Thoracic aorta (tissue), 2 donors: ENCODE measurements at places on chromosomes 7 and 10. TPM values are rescaled to one million over a fixed set of nuclear protein-coding genes. Genes with fewer than 3 reads are reported as not detected.

The AEBP1 gene
- total RNA-seq: 1,415 TPM

DNA sequence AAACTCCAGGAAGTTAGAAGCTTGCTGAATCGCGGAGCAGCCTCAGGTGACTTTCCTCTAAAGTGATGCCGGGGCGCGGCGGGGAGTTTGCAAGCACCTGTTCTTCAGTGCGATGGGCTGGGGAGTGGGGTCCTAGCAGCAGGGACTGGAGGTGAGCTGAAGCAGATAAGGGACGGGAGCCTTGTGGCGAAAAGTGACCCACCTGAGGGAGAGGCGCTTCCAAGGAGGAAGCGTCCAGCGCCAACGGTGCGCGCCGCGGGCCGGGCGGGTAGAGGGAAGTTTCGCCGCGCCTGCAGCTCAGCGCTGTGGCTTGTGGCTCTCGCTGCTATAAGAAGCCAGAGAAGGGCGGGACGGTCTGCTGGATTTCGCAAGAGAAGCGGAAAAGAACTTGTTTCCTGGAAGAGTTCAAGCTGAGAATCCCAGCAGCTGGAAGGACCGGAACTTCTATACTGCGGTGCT, at the start of gene STEAP4:
STEAP4 (minus strand) TSS at position 305 of the 459 bp plus-strand sequence. CDS start 22,625 bp downstream, outside the sequence.
- no peaks in the 10 kb centered on the region for H3K27me3 ChIP-seq
- no peaks in the 10 kb centered on the region for H3K36me3 ChIP-seq
- no peak within 1 kb of the TSS for H3K27ac ChIP-seq
- H3K4me1 ChIP-seq: peaks cover 16% of the 10 kb centered on the region

The GARIN1A gene
- total RNA-seq: 2.3 TPM

DNA sequence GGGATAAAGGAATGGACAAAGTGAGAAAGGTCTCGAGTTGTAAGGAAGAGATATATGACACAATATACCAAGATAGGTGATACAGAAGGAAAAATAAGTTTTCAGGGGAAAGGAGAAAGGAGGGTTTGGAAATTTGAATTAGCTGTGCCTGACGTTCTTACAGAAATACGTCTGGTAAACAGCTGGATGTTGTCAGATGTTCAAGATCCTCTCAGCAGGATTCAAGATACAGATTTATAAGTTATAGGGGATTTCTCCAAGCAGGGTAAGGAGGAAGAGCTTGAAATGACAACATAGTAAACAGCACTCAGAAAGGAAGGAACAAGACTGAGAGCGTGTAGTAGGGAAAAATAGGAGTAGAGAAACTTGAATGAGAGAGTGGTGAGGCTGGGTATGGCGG, 1184.1 kb downstream of the TYW1 start:
- H3K4me3 ChIP-seq: no peak overlapping the region
- no peaks in the 10 kb centered on the region for H3K4me1 ChIP-seq
- H3K27ac ChIP-seq: no peak overlapping the region

DNA sequence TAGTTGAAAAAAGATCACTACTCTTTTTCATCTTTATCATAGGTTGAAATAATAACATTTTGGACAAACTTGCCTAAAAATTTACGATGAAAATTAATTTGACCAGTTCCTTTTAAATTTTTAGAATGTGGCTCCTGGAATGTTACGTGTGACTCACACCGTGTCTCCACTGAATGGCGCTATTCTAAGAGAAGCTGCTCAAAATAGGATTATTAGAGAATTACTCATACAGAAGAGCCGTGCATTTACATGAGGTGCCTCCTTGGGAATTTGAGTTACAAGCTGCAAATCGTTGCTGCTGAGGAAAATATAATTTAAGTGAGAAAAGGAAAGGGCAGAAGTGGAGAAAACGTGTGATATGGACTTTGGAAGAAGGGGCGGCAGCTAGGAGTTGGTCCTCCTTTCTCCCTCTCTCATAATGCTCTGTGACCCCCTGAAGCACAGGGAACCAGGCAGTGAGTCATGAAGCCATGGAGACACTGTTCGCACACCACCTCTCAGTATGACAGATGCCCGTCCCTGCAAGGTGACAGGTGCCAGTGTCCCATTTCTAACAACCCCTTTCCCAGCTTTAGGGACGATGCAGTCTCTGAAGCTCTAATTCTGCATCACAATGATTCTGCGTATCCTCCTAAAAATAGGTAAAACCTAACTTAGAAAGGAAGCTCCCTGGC, 323.2 kb upstream of the COBL start:
- no peak overlapping the region for H3K27ac ChIP-seq
- no peak overlapping the region for H3K4me3 ChIP-seq
- H3K36me3 ChIP-seq: no peaks in the 10 kb centered on the region
- no peaks in the 10 kb centered on the region for H3K4me1 ChIP-seq
- DNase-seq: no peak

GRCh38 chr10:5079306-5079830, 14.8 kb upstream of the AKR1C3 start:
- H3K4me1 ChIP-seq: peaks cover 8% of the 10 kb centered on the region
- no peak for DNase-seq
- no peak overlapping the region for H3K27ac ChIP-seq
- no peak overlapping the region for H3K4me3 ChIP-seq
- H3K27me3 ChIP-seq: no peaks in the 10 kb centered on the region

The UBE3C gene
- 55.0 TPM for total RNA-seq

DNA sequence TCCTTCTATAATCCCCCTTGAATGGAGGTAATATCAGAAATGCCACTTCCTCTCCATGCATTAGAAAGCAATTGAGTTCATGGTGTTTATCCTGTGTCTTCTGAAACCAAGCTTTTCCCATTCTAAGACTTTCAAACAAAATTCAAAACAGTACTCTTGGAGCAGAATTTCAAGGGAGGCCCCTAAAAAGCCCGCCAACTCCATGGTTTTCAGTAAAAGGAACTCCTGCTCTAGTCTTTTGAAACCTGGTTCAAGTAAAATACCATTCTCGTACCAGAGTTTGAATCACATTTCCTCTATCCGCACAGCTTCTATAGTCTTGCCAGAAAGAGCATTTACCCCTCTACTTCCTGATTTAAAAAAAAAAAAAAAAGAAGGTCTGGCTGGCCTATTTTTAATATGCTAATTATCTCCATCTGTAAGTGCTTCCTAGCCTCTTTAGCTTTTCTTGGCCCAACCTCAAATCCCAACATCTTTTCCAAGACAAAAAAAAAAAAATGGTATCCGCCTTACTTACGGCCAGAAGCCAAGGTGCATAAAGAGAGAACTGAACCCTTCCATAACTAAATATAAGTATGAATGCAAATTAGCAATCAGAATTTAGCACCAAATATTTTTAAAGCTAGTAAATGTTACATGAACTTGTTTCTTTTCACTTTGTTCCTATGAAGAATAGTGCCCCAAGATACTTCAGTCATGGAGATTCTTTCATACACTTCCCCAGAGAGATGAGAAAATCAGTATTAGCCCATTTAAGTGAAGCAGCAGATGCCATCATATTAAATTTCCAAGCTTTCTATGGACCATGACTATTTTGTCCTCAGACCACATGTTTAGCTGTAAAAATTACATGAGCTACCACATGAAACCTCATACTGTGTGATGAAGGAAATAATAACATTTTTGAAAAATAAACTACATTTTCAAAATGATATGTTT, 199.9 kb upstream of the FAM3C start:
- H3K4me3 ChIP-seq: no peak overlapping the region
- H3K4me1 ChIP-seq: no peaks in the 10 kb centered on the region
- no peaks in the 10 kb centered on the region for H3K27me3 ChIP-seq
- H3K27ac ChIP-seq: no peak overlapping the region

The ACSM6 gene
- not detected for total RNA-seq

The CALHM3 gene
- total RNA-seq: not detected

DNA sequence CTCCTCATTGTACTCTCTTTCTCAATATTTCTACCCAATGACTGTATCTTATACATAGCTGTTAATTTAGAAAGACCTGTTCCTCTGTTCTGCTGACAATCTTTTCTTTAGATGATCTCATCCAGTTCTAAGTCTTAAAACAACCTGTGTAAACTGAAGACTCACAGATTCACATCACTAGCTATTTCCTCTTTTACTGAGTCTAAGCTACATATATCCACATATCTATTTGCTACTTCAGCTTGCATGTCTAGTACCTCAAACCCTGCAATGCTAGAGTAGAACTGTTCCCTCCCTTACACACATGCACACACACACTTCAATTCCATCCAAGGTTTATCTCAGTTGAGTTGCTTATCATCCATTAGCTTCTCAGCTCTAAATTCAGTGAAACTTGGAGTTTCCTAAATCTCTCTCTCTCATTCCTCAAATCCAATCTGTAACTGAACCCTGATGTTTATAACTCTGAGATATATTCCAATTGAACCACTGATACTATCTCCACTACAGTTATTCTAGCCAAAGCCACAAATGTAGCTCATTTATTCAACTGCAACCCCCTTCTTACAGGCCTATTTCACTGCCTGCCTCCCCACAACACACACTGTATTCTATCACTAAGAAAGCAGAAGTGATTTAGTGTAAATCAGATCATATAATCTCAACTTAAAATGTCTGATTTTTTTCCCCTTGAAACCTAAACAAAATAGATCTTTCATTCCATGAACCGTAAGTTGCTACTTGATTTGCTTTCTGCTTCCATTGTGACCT, 1036.8 kb upstream of the POT1 start:
- no peak overlapping the region for H3K27ac ChIP-seq
- H3K36me3 ChIP-seq: no peaks in the 10 kb centered on the region
- no peak for DNase-seq
- H3K27me3 ChIP-seq: no peaks in the 10 kb centered on the region

- peak overlapping the region; percentile 71 for H3K4me3 ChIP-seq
- peak overlapping the region; percentile 95 for H3K27ac ChIP-seq
- no peaks in the 10 kb centered on the region for H3K27me3 ChIP-seq
- DNase-seq: no peak
- H3K4me1 ChIP-seq: peaks cover 47% of the 10 kb centered on the region
These were observed 1.1 kb downstream of the ITGA8 start for GRCh38 chr10:15718694-15719048.

DNA sequence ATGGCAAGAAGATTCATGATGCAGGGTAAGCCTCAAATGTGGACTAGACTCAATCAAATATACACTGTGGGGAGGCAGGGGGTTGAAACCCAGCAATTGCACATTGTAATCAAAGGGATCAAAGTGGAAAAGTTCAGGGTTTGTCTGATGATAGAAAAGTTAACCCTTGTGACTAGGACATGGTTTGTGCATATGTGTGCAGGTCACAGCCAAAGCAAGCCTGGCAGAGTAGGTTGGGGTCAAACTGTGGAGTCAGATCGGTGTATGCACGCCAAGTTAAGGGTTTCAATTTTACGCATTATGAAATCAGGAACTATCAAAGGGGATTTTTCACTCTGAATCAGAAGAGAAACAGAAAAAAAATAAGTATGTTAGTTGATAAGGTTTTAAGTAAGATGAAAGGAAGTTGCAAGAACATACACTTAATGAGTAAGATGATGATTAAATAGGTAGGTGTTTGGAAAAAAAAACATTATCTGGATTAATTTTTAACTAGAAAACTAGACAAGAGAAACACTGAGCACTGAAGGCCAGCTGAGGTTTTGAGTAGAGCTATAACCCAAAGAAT, 188.3 kb downstream of the DGKB start:
- no peaks in the 10 kb centered on the region for H3K4me1 ChIP-seq
- H3K27ac ChIP-seq: no peak overlapping the region
- H3K4me3 ChIP-seq: no peak overlapping the region
- no peak for DNase-seq
- no peaks in the 10 kb centered on the region for H3K36me3 ChIP-seq
- no peaks in the 10 kb centered on the region for H3K27me3 ChIP-seq

DNA sequence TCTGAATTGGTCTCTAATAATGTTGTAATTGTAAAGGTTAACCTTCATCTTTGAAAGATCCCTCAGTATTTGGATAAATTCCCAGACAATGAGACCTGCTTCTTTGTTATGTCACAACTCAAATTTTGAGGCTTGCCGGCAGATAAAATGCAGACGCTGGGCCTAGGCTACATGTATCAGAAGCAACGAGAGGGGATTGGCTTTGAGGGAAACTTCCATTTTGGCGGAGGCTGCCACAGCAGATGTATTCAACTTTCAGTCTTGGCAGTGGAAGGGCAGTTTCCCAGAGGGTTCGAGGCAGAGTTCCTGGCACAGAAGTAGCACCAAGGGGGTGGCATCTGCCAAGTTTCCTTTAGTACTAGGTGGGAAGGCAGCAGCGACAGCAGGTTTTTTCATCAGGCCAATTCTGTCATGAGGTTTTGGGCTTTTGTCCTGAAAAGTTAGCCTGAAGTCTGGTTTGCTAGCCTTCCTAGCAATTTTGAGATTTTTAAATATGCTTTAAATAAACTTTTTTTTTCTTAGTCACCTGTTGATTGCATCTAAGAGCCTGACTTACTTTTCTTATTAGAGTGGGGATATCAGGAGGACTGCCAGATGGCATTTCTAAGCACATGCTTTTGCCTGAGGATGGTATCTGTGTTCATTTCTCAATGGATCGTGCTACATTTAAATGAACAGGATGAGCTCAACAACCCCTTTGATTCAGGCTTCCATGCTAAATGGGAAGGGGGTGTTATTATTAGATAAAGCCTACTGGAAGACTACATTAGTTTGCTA, 89.5 kb upstream of the FAM3C start:
- no peaks in the 10 kb centered on the region for H3K27me3 ChIP-seq
- no peaks in the 10 kb centered on the region for H3K4me1 ChIP-seq
- H3K4me3 ChIP-seq: peak overlapping the region; percentile 34
- no peaks in the 10 kb centered on the region for H3K36me3 ChIP-seq
- no peak for DNase-seq
- no peak overlapping the region for H3K27ac ChIP-seq

GRCh38 chr10:60646966-60647796, 131.1 kb upstream of the CDK1 start:
- DNase-seq: no peak
- H3K27me3 ChIP-seq: no peaks in the 10 kb centered on the region
- H3K4me1 ChIP-seq: no peaks in the 10 kb centered on the region
- no peak overlapping the region for H3K27ac ChIP-seq

The ATP6V0A4 gene
- not detected for total RNA-seq

GRCh38 chr7:157122800-157123495, 15.8 kb upstream of the UBE3C start:
- H3K27ac ChIP-seq: no peak overlapping the region
- H3K36me3 ChIP-seq: no peaks in the 10 kb centered on the region
- no peaks in the 10 kb centered on the region for H3K4me1 ChIP-seq
- H3K27me3 ChIP-seq: no peaks in the 10 kb centered on the region

The NEUROD6 gene
- total RNA-seq: not detected

GRCh38 chr10:70191972-70192305, 21.6 kb upstream of the SAR1A start:
- H3K27me3 ChIP-seq: no peaks in the 10 kb centered on the region
- peaks cover 5% of the 10 kb centered on the region for H3K4me1 ChIP-seq
- no peak for DNase-seq
- no peak overlapping the region for H3K4me3 ChIP-seq
- no peaks in the 10 kb centered on the region for H3K36me3 ChIP-seq

The GHRHR gene
- total RNA-seq: not detected

- H3K27me3 ChIP-seq: no peaks in the 10 kb centered on the region
- no peaks in the 10 kb centered on the region for H3K36me3 ChIP-seq
- no peak for DNase-seq
- H3K4me1 ChIP-seq: peaks cover 10% of the 10 kb centered on the region
- no peak overlapping the region for H3K27ac ChIP-seq
- no peak overlapping the region for H3K4me3 ChIP-seq
These were observed 256.6 kb upstream of the SEMA3C start for GRCh38 chr7:81175275-81175940.

The C7orf57 gene
- total RNA-seq: not detected

The ZNF655 gene
- 148 TPM for total RNA-seq

The RNF32 gene
- total RNA-seq: not detected
